ENCODE measurements at places on chromosomes 3 and 15.

- no peak for DNase-seq
Observed at GRCh38 chr15:40471105-40471807, 472 bp downstream of the CHST14 start.

- DNase-seq: no peak
Observed at GRCh38 chr3:167084545-167084944, 295.6 kb downstream of the ZBBX start.

GRCh38 chr3:120440001-120440703 is 10.6 kb downstream of the FSTL1 start:
- peak; percentile 77 for DNase-seq

- DNase-seq: peak; percentile 94
Observed at GRCh38 chr3:58161435-58162398, 49.1 kb downstream of the DNASE1L3 start.

DNA sequence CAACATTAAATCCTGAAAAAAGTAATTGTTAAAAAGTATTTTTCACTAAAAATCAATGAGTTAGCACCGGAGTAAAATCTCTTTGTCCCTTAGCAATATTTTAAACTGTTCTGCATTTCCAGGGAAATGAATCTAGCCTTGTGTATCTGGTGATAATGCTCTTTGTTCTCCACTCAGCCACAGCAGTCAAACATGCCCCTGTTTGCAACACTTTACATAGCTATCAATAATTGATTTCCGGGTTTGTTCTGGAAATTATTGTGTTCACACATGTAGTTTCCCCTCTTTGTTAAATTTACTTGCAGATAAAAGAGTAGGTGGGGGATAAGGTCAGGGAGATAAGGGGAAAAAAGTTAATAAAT is 3.6 kb upstream of the A4GNT start:
- no peak for DNase-seq

DNA sequence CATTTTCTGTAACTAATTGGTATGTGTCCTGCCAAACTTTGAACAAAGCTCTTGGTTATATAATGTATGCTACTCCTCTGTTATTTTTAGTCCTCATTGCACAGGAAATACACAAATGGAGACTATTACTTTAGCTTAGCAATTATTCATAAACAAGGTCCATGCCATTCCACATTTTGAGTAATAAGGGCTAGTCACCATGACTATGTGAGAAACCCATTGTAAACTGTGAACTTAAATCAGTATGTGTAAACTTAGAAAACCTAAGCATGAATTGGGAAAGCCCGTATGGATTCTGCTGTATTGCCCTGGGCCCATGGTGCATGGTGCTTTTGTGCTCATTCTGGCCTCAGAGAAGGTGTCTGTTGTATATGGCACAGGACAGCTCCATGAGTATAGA is 100.3 kb downstream of the HCN4 start:
- DNase-seq: no peak

- DNase-seq: no peak
Observed at GRCh38 chr3:188185717-188186251, 31.8 kb downstream of the LPP start.

DNA sequence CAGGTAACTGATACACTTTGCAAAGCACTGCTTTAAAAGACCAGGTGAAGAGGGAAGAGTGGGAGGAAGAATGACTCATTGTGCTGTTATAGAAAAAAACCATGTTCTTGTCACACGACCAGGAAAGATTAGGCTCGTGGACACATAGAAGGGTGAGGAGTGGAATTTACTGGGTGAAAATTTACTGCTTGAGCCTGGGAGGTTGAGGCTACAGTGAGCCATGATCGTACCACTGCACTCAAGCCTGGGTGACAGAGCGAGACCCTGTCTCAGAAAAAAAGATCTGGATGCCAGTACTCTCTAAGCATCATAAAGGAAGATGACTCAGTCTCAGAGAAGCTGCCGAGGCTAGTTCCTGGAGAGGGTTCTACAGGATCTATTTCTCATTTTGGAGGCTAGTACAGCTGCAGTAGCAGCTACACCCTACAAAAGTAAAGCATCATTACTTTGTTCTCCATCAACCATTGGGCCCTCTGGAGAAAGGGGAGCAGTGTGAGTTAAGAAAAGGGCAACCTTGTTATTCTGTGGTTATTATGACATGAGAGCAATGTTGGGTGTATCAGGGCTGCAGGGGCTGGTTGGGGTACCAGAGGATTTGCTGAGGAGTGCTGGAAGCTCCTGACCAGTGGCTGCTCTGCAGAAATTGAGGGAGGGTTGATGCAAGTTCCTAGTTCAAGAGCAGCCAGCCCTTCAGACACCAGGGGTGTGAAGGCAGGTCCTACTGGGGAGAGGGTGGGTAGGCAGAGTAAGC is 75.4 kb downstream of the CMTM8 start:
- DNase-seq: peak; percentile 26

- DNase-seq: no peak
Observed at GRCh38 chr15:72201391-72201921, 3.9 kb upstream of the GRAMD2A start.

GRCh38 chr3:19346759-19347158 is 198.4 kb downstream of the KCNH8 start:
- no peak for DNase-seq

- no peak for DNase-seq
Observed at GRCh38 chr3:12165909-12166308, 7.2 kb upstream of the TIMP4 start.

DNA sequence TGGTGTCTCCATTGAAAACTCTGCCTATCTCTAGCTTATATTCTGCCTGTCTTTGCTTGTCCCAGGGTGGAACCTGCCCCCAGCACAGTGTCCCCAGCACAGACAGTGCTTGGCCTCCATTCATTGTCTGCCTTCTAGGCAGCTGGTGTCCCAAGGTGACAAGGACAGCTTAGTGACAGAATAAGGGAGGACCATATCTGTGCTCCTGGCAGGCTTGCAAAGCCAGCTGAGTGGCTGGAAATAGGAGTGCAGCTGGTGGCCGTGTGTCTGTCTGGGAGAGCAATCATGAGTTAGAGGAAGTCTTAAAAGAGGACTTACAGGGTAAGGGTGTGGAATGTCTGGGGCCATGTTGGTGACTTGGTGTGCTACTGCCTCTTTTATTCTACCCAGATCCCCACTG is 33.4 kb downstream of the SCN5A start:
- no peak for DNase-seq

- no peak for DNase-seq
Observed at GRCh38 chr3:153443961-153444360, 281.9 kb downstream of the RAP2B start.

DNA sequence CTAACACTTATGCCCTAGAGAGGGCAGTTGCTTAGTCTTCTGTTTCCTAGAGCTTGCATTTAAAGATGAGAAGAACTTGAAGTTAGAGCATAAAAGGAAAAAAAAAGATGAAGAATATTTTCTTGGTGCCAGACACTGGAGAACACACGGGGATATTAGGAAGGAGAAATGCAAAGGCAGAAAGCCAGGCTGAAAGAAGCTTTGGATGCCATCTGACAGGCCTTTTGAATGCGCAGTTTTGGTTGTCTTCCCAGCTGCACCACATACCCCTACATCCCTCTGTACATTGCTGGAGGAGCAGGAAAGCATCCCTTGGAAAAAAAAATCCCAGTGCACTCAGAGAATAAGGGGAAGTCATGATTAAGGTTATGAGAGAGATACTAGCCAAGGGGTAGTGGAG is 378.9 kb downstream of the GAP43 start:
- no peak for DNase-seq

DNA sequence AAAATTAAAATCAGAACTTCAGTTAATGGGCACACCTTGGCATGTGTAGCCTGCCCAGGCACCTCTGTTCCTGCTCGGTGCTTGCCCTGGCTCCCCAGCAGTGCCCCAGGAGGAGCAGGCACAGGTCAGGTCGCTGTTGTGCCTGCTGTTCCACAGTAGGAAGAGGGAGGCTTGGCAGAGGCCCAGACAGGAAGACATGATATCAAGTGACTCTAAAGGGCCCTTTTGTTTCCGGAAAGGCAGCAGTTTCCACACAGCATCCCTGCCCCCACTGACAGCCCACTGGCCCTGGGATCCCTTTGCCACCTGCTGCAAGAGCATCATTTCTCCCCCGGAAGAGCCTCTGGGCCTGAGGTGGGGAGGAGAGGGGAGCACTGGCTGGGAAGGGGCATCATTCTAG is 40.5 kb upstream of the HES1 start:
- no peak for DNase-seq

GRCh38 chr15:68774120-68774519 is 46.6 kb downstream of the ANP32A start:
- DNase-seq: no peak

- no peak for DNase-seq
Observed at GRCh38 chr3:90010341-90010740, 902.9 kb downstream of the EPHA3 start.

- no peak for DNase-seq
Observed at GRCh38 chr3:142641504-142641903, 45.3 kb downstream of the PLS1 start.

- no peak for DNase-seq
Observed at GRCh38 chr3:186476541-186476940, 67.6 kb downstream of the CRYGS start.

DNA sequence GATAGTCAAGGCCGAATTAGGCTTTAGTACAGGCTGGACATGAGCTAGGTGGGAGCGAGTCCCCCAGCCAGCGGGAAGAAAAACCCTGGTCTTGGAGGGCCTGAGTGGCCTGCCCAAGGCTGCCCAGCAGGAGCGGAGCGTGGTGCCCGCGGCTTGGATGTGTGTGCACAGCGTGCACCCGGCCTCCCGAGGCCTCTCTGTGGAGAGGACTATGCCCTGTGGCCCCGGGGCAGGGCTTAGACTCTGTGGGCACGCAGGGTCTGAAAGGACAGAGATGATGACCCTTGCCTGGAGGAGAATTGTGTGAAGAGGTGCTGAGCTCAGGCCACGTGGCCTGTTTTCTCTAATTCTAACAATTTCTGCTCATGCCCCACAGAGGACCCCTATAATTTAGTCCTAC is 124.6 kb upstream of the IQSEC1 start:
- DNase-seq: no peak

DNA sequence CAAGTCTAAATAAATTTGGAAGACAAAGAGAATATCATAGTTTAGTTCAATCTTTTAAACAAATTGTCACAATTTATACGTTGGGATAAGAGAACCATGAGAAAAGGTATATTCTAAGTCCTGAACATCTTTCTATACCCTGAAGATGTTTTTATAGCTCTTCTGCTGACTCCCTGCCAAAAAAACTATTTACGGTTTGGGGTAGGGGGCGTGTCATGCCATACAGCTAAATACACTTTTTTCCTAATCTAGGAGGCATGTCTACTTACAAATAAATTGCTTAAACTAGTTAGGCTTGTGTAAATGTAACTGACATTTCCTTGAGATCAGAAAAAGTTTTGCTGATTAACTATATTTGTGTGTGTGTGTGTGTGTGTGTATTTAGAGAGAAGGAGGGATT is 163.3 kb downstream of the PGPEP1L start:
- DNase-seq: no peak

GRCh38 chr15:80697075-80697685 is 2.1 kb downstream of the ABHD17C start:
- DNase-seq: no peak

GRCh38 chr3:63960048-63960711 is 48.0 kb upstream of the SCAANT1 start:
- peak; percentile 16 for DNase-seq

GRCh38 chr15:51377038-51377786 is 35.8 kb downstream of the GLDN start:
- DNase-seq: no peak

- DNase-seq: no peak
Observed at GRCh38 chr3:16148783-16149182, 25.7 kb upstream of the GALNT15 start.

- peak; percentile 95 for DNase-seq
Observed at GRCh38 chr3:111071257-111072030, at the start of gene NECTIN3. NECTIN3 (plus strand) TSS chr3:111071816; CDS start chr3:111072018, 202 bp downstream.

GRCh38 chr3:11413071-11413470 is 140.9 kb downstream of the ATG7 start:
- DNase-seq: no peak

- DNase-seq: no peak
Observed at GRCh38 chr3:51137715-51138114, 247.4 kb upstream of the MANF start.

DNA sequence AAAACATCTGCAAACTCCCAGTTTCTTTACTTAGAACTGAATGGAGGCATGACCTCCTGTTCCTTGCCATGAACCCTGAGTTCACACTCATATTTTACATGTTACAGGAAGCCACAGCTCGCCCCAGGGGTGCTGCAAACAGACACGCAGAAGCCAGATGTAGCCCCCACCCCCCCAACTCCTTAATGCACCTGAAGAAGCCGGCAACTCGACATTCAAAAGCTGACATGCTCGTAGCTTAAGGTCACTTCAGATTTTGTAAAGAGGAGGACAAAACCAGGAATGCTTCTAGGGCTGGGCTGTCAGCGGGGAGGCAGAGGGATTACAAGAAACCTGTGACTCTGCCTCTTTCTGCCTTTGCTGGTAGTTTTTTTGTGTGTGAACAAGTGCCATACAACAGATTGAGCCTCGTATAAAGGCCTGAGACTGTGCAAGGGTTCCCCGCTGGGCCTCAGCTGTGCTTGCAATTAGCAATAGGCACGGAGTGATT is 42.0 kb upstream of the FEZF2 start:
- no peak for DNase-seq

DNA sequence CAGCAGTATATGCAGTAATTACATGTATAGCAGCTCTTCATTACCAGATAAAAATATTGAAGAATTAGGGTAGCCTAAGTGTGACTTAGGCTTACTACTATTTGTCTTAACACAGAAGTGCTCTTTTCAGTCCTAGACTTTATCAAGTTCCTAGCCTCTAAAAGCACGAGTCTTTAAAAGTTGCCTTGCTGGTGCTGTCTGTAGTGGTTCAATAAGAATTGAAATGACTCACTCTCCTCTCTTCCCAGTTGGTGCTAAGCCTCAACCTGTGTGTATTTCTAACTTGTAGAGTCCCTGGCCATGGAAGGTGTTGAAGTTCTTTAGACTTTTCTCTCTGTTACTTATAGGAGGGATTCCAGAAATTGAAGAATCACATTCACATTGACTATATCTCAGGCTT is 395.4 kb upstream of the THRB start:
- no peak for DNase-seq

GRCh38 chr3:153293265-153293664 is 131.2 kb downstream of the RAP2B start:
- DNase-seq: no peak

DNA sequence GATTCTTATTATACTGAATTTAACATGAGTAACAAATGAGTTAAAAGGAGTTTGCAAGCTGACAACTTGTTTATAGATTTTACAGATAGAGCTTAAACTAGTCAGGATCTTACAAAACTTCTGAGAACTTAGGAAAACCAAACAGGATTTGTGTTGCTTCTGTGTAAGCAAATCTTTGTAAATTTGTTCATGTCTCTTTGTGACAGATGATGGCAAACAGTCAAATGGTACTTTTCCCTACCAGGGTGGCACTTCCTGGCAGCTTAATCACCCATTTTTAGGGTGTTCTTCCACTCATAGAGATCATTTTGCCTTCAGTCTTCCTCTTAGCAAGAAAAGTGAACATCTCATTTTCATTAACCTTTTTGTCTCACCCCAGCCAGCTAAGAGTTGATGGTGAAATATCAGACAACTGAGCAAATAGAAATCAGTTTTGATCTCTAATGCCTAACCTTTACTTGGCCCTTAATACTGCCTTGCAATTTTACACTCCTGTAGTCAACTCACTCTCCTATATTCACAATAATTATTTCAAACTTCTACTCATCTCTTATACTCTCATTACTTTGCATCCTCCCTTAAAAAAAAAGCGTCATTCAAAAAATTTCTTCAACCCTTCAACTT is 23.7 kb upstream of the NECTIN3 start:
- DNase-seq: no peak
